ENCODE measurements at places on chromosomes 3 and 15. TPM values are rescaled to one million over a fixed set of nuclear protein-coding genes. Genes with fewer than 3 reads are reported as not detected.

The GOLGA6L4 gene
- polyA plus RNA-seq: 2.1 TPM

The GOLGA6A gene
- polyA plus RNA-seq: not detected

DNA sequence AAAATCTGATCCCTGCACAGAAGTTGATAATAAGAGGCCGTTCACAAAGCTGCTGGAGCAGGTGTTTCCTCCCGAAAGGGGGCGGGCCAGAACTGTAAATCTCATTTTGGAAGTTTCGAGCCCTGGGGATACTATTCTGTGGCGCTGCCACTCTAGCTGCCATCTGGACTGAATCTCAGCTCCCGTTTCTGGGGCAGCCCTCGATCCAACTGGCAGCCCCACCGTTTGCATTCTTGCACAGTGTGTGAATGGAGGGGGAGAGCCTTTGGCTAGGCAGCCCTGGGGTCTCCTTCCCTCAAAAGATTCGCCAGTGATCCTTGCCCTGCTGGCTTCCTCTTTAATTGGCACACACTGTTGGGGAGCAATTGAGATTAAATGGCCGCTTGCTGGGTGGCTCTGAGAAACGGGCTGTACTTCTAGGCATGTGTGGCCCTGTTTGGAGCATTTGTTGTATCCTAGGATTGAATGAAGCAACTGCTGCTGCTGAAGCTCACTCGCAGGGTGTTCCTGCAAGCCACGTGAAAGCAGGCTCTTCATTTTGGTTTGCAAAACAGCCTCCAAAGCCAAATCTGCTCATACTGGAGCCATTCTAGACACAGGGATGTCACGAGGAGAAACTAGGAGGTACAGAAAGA, 57.2 kb upstream of the TOPAZ1 start:
- DNase-seq: no peak

DNA sequence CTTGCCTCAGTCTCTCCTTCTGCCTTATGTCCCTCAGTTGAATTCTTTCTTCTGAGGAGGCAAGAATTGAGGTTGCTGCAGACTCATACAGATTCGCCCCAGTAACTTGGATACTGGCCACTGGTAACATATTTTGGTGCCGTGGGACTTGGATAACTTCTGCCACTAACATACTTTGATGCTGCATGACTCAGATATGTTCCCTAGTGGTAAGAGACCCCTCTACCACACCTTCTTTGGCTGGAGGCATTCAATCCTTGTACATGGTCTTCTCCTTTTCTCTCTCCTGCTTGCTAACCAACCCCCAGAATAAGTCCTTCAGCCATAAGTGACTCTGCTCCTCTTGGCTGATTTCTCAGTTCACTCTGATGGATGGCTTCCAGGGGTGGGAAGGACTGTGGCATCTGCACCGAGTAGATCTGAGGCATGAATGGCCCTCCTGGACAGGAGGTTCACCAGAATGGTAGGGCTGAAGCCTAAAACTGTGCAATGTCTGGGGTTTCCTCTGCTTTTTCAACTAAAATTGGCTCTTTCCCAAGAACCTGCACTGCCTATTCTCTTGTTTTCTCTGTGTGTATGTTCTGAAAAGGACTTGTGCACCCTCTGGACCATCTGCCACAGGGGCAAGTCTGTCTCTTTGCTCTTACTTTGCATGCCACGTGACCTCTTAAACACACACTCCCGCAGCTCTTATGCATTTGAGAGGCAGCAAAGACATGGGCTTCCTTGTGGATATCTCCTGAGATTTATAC, 55.5 kb upstream of the FSTL1 start:
- DNase-seq: peak; percentile 28

GRCh38 chr3:280681-281080, 84.1 kb downstream of the CHL1 start:
- no peak for DNase-seq

DNA sequence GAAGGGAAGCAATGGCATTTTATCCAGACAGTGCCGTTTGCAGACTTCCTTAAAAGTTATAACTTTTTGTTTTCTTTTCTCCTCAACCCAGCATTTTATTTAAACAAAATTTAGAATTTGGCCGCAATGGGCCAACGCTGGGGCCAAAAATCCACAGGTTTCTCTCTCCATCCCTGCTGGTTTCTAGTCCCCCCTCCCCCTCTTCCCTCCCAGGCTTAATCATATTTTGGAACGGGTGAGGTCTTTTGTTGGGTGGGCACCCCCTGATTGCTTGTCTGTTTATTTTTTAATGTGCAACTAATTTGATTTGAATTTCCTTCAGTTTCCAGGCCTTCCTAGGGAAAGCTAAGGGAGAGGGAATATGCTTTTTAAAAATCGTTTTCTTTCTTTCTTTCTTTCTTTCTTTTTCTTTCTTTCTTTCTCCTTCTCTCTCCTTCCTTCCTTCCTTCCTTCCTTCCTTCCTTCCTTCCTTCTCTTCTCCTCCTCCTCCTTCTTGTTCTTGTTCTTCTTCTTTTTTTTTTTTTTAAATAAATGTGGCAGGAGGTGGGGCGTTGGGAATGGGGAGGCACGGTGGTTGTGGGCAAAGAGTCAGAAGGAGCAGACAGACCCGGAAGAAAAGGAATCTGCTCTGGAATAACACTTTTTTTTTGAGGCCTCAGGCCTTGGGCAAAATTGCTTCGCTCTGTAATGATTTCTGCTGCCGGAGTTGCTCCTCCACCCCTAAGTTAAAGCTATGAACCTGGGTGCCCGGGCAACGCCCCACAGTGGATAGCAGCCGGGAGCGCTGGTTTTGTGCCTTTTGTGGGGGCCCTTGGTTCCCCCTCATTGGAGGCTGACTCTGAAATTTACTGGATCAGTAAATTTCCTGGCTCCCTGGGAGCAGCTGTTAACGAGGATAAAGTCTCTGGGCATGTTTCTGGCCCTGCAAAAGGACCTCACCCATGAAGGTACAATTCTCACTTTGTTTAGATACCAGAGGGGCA, 1.9 kb downstream of the FNDC3B start:
- DNase-seq: peak; percentile 41

GRCh38 chr3:100437721-100438622, 36.6 kb downstream of the LNP1 start:
- no peak for DNase-seq

DNA sequence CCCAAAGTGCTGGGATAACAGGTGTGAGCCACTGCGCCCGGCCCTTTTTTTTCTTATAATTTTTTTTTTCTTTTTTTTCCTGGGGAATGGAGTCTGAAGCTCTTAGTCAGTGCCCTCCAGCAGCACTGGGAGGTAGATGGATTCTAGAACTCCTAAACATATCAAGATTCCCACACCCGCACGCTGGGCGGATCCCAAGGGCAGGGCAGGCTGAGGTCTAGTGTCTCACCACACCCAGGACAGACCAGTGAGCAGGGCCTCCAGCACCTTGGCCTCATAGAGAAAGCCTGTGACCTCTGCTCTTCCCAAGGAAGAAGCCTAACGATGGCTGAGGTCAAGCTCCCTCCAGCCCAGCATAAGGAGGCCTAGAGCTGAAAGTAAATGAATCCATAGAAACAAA, 153.7 kb upstream of the MEF2A start:
- no peak for DNase-seq

GRCh38 chr15:35168464-35168863, 83.4 kb upstream of the NANOGP8 start:
- peak; percentile 90 for DNase-seq

DNA sequence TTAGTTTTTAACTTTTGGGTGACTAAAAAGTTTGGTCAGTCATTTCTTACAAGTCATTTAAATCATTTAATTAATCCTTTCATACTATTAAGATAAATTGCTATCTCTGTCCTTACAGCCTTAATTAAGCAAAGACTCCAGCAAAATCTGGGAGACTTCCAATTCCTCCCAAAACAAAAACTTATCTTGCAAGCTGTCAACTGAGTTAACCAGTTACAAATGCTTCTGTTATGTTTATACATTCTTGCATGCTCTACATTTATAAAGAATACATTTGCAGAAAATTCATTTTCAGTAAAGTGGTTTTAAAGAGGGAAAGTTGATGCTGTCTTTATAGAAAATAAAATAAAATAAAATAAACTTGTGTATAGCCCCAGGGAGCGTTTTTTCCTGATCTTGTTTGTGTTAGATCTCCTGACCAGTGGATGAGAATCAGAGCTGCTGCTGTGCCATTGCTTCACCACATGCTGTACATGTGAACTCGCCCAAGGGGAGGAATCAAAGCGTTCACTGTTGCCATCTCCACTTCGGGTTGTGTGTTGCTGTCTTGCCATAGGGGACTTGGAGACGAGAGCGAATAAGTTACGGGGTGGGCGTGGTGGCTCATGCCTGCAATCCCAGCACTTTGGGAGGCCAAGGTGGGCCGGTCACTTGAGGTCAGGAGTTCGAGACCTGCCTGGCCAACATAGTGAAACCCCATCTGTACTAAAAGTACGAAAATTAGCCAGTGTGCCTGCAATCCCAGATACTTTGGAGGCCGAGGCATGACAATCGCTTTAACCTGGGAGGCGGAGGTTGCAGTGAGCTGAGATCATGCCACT, 5.5 kb downstream of the CCR4 start:
- DNase-seq: peak; percentile 24
